ENCODE measurements at places on chromosomes 5 and 9. TPM values are rescaled to one million over a fixed set of nuclear protein-coding genes. Genes with fewer than 3 reads are reported as not detected.

GRCh38 chr5:142873831-142874230 is 103.7 kb downstream of the ARHGAP26 start:
- DNase-seq, result no peak

C9orf50 gene
- not detected for total RNA-seq

- DNase-seq, result no peak
These were observed 38.1 kb upstream of the IL17B start for GRCh38 chr5:149416987-149417710.

IL33 gene
- 0.33 TPM for total RNA-seq

DNA sequence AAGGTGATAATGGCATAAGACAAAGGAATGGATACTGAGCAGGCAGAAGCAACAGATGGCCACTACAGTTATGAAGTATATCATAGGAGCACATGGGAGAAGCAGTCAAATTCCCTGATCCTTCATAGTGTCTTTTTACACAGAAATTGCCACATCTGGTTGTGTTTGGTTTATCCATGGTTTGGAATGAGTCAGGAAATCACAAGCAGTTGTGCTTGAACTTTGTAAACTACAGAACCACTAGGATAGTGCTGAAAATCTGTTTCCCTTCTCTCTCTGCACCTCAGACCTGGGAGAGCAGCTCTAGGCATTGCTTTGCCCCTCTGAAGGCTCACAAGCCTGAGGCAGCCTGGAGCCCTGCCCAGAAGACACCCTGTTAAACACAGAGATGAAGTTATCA is 134.0 kb downstream of the DMRT2 start:
- DNase-seq, result no peak
